AG09309 (cell line): ENCODE measurements at places on chromosomes 6 and 20.

GRCh38 chr20:53695797-53696527 lies 102.3 kb upstream of the ZNF217 start:
- no peak for DNase-seq

DNA sequence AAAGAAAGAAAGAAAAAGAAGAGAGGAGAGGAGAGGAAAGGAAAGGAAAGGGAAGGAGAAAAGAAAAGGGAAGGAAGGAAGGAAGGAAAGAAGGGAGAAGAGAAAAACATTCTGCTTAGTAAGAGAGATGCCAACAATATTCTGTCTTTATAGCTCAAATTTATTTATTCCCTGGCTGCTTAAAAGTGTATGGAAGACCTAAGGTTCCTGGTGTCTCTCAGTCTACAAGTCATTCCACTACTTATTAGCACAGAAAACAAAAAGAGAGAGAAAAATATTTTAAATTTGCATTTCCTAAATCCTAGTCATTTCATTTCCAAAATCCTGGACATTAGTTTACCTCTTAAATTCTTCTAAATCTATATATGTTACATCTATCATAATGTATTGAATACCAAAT lies 53.6 kb upstream of the GJE1 start:
- no peak for DNase-seq

GRCh38 chr20:35603695-35604448 lies 11.8 kb upstream of the SPAG4 start:
- no peak for DNase-seq

GRCh38 chr6:108896111-108896661 lies 48.0 kb downstream of the ARMC2 start:
- DNase-seq, result peak; percentile 88

GRCh38 chr6:135940616-135941167 lies 89.2 kb downstream of the PDE7B start:
- no peak for DNase-seq

GRCh38 chr20:61762886-61763739 lies 302.6 kb downstream of the TAF4 start:
- DNase-seq, result no peak
